LHCN-M2 (cell line): ENCODE measurements at places on chromosomes 4 and X.
A peak's percentile ranks its signal among the peaks of the same experiment; 100 is the strongest.

- DNase-seq = no peak
These were observed 11.2 kb upstream of the YIPF7 start for GRCh38 chr4:44662623-44663005.

GRCh38 chr4:173578956-173579355, 48.9 kb upstream of the HAND2 start:
- no peak for DNase-seq

DNA sequence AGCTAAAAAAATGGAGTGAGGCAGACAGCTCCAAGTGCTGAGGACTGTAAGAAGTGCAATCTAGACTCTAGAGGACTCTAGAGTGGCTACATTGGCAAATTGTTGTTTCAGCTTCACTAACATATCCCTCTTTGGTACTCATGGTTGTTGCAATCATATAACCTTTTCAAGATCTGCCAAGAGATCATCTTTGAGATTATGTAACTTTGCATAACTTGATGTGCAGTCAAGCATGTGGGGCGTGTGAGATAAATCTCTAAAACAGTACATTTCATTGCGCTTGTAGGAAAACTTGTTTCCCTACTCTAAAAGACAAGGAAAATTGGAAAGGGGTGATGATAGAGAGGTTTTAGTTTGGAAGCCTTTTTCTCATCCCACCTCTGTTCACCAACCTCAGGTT, 11.2 kb upstream of the BRS3 start:
- DNase-seq = no peak

DNA sequence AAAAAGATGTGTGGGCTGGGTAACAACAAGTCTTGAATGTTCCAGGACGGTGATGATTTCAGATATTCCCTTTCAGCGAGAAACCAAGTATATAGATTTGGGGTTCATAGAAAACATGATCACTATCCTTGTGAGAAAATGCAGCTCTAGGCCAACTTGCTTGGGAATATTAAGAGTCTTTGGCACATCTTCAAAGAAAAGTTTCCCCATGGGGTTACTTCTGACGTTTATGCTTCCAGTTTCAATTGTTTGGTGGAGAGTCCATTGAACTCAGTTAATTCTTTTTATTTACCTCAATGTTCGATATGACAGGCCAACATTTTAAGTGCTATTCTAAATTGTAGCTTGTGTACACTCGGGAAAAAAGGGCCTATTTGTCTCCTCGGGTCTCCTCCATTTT, 126.7 kb downstream of the NHS start:
- DNase-seq = no peak

DNA sequence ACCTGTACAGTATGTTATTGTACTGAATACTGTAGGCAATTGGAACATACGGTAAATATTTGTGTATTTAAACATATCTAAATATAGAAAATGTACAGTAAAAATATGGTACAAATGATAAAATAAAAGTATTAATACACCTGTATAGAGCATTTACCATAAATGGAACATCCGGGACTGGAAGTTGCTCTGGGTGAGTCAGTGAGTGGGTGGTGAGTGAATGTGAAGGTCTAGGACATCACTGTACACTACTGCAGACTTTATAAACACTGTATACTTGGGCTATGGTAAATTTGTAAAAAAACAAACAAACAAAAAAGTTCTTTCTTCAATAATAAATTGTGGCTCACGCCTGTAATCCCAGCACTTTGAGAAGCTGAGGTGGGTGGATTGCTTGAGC, 52.4 kb upstream of the FHL1 start:
- peak; percentile 1 for DNase-seq

GRCh38 chrX:129599499-129599898, 55.3 kb downstream of the APLN start:
- no peak for DNase-seq

DNA sequence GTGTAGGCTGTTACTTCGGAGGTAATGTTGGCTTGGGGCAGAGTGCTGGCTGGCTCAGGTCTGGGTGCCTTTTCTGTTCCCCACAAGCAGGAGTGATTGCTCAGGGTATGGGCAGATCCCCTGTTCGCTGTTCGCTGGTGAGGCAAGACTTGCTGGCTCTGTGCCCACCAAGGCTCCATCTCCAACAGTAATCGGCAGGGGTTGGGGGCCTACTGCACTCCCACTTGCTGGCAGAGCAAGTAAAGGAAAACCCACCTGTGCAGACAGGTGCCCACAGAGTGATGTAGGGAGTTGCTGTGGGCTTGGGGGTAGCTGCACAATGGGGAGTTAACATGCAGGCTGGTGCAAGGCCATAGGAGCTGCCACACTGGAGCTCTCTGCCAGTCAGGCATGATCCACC, 8.0 kb upstream of the TMSB15C start:
- DNase-seq = no peak

DNA sequence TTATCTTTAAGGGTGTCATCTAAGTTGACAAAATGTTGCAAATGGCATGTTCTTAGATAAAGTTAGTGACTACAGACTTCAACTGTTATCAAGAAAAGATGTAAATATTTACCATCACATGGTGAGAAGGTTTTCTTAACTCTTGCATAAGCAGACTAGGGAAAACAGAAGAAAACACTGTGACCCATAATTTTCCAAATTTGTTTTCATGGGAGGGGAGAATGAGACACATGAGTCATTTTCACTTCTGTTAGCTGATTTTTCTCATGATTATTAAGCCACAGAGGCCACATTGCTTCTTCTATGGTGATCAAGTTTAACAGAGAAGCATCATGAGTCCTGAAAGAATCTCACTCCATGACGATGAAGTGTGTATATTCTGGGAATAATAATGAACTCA, 30.2 kb upstream of the SYTL5 start:
- DNase-seq = peak; percentile 24

GRCh38 chr4:165563851-165564250, 185.0 kb downstream of the CPE start:
- peak; percentile 57 for DNase-seq

GRCh38 chrX:63400340-63400739, 49.2 kb upstream of the SPIN4 start:
- DNase-seq = no peak

- no peak for DNase-seq
These were observed at the start of gene NXF3 for GRCh38 chrX:103092942-103093341. Gene NXF3, minus strand, starts transcription at chrX:103093143. Its CDS starts 120 bp downstream, at chrX:103093023.

DNA sequence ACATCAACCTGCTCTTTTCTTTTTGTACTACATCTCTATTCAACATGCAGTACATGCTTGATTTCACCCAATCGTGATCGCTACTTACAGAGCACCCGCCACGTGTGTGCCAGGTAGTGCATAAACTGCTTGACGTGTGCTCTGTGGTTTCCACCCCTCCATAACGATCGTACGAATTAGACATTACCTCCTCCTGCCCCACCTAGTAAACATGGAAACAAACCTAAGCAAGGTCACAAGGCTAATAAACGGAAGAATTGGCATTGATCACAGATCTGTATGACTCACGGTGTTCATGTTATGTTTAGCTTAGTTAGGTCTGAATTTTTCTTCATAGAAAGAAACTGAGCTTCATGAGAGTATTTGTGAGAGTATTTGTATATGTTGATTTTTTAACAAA, 64.1 kb downstream of the STX18 start:
- DNase-seq = no peak

GRCh38 chr4:55947912-55948725, 626 bp upstream of the CEP135 start:
- DNase-seq = peak; percentile 88

DNA sequence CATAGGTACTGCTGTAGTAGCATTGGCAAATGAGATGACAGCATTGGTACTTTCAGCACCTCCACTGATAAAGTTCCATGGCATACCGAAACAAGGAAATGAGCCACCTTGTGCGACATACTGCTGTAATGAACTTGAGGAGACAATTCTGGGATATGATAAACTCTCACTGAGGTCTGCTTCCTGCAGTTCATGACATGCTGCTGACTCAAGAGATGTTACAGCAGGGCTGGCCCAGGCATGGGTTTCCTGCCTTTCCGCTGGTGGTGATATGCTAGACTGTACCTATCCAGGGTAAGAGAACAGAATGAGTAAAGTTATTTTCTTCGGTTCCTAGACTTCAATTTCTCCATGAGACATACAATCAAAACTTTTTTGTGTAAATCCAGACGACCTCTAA, 17.1 kb downstream of the BEND2 start:
- no peak for DNase-seq

DNA sequence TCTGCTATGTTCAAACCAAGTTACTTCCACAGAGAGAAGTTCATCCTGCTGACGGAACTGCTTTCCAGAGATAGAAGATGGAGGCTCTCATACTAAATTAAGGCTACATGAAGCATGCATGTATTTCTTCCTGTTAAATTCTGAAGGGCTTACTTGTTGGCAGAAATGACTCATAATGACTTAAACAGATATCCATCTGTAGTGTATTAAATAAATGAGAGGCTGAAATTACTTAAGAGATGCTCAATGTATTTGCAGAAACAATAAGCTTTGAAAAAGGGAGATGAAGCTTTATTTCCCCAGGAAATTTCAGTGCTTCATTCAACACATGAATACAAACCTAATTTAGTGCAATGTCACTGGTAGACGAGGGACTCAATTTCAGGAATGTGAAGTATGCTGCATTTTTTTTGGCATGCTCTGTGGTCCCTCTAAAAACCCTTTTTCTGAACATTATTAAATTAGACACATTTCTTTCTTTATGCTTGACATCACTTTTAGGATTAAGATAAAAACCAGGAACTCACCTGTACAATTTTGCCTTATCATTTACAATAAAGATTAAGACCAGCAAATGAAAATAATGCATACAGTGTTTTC, 759.1 kb upstream of the POU3F4 start:
- peak; percentile 43 for DNase-seq

DNA sequence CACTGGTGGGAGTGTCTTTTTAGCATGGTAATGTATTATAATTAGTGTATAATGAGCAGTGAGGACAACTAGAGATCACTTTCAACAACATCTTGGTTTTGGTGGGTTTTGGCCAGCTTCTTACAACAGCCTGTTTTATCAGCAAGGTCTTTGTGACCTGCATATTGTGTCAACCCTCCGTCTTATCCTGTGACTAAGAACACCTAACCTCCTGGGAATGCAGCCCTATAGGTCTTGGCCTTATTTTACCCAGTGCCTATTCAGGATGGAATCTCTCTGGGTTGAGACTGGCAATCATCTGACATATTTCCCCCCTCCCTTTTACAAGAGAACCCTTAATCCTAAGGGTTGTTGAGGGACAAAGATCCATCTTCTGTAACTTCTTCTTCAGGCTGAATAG, 21.9 kb upstream of the ADH4 start:
- DNase-seq = no peak

GRCh38 chr4:78100060-78100459, 42.9 kb downstream of the FRAS1 start:
- peak; percentile 93 for DNase-seq

GRCh38 chrX:93422693-93423092, 250.7 kb downstream of the NAP1L3 start:
- DNase-seq = no peak

GRCh38 chrX:148501386-148502066, 1.1 kb downstream of the AFF2 start:
- no peak for DNase-seq

- DNase-seq = no peak
These were observed 33.4 kb upstream of the RASGEF1B start for GRCh38 chr4:81505004-81505598.

- DNase-seq = no peak
These were observed 11.0 kb downstream of the ATP5ME start for GRCh38 chr4:663046-663437.

DNA sequence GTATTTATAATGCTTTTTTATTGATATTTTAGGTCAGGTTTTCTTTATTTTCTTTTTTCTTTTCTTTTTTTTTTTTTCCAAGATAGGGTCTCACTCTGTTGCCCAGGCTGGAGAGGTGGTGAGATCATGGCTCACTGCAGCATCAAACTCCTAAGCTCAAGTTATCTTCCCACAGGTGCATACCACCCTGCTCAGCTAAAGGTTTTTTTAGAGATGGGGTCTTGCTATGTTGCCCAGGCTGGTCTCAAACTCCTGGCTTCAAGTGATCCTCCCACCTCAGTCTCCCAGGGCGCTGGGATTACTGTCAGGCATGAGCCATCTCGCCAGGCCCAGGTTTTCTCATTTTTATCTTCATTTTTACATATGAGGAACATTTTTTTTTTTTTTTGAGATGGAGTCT, 3.3 kb downstream of the WDR44 start:
- DNase-seq = no peak

GRCh38 chrX:136627409-136627808, 20.5 kb upstream of the CD40LG start:
- no peak for DNase-seq

DNA sequence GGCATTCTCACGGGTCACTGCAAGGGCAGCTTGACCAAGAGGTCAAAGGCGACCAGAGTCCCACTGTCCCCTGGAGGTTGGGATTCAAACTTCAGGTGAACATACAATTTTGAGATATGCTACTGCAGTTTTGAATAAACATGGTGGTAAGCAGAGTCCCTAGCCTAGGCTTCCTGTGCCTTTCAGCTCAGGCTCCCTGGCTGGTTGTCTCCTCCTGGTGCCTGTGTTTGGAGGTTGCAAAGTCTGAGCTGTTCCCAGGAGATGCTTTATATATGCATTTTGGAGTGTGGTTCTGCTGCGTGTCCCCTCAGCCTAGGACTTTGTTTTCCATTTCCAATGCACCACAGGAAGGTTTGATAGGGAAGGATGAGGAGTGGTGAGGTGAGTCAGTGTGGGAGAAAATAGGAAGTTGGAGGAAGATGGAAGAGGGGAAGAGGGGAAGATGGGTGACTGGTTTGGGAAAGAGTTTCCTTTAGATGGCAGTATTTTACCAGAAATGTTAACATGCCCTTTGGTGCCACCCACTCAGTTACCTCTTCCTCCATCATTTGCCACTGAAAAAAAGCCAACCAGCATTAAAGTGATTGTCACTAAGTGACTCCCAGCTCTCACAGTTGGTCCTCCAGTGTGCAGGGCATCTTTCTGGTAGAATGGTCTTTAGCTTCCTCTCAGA, 211.7 kb upstream of the AGTR2 start:
- DNase-seq = no peak

DNA sequence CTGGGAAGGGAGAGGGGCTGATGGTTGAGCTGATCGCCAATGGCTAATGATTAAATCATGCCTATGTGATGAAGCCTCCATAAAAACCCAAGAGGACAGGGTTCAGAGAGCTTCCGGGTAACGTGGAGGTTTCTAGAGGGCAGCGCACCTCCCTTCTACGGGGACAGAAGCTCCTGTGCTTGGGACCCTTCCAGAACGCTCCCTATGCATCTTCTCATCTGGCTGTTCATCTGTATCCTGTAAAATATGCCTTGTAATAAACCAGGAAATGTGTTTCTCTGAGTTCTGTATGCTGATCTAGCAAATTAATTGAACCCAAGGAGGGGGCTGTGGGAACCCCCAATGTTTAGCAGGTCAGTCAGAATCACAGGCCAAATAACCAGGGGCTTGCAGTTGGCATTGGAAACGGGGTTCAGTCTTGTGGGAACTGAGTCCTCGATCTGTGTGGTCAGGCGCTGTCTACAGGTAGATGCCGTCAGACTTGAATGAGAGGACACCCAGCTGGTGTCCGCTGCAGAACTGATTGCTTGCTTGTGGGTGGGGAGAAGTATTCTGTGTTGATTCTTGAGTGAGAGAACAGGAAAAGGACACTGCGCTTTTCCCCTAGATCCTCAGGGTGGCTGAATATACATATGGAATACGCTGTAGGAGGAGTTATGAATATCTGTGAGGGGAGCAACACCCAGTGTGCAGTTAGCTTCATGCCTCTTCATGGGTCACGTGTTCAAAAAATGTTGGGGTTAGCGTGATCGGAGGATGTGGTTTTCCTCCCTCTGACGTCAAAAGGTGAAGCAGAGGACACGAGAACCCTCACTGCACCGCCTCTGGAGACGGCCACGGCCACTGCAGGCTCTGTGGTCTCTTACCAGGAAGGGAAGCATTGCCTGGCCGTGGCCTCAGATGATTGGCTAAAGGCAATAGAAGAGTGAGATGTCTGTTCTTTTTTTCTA, 29.2 kb downstream of the HTT-AS start:
- peak; percentile 62 for DNase-seq
